ENCODE measurements at places on chromosomes 3 and 15.

- no peak for DNase-seq
Observed at GRCh38 chr15:42171122-42171521, 14.7 kb upstream of the PLA2G4F start.

GRCh38 chr3:42134867-42135464 lies 43.8 kb downstream of the TRAK1 start:
- no peak for DNase-seq

- DNase-seq: no peak
Observed at GRCh38 chr3:172379372-172379771, 68.9 kb downstream of the GHSR start.

DNA sequence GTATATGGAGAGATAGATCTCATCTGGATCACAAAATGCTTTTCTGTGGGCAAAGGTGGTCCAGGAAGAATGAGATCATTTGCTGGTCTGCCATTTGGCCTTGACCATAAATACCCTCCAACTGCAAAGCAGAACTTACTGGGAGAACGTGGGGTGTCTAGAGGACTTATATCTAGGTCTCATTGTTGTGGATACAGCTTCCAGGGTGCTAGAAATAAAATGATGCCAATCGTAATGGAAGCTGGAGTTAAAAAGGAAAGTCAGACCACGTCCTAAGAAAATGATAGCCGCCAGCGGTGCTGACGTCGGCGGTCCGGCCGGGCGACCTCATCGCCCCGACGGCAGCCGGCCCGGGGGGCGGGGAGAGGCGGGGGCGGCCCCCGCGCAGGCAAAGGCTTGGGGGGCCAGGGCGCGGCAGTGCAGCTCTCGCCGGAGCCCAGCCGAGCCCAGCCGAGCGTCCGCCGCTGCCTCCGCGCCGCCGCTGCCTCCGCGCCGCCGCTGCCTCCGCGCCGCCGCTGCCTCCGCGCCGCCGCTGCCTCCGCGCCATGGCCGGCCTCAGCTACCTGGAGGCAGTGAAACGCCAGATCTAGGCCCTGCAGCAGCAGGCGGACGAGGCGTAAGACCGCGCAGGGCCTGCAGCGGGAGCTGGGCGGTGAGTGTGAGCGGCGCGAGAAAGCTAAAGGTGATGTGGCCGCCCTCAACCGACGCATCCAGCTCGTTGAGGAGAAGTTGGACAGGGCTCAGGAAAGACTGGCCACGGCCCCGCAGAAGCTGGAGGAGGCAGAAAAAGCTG lies 89.5 kb downstream of the EOMES start:
- DNase-seq: no peak

- DNase-seq: no peak
Observed at GRCh38 chr3:79405183-79405582, 362.6 kb downstream of the ROBO1 start.
